Suppressor macrophage (primary cell): ENCODE measurements at places on chromosomes 6 and 20.

GRCh38 chr6:5598123-5598522 lies 336.8 kb downstream of the FARS2 start:
- no peak for DNase-seq

DNA sequence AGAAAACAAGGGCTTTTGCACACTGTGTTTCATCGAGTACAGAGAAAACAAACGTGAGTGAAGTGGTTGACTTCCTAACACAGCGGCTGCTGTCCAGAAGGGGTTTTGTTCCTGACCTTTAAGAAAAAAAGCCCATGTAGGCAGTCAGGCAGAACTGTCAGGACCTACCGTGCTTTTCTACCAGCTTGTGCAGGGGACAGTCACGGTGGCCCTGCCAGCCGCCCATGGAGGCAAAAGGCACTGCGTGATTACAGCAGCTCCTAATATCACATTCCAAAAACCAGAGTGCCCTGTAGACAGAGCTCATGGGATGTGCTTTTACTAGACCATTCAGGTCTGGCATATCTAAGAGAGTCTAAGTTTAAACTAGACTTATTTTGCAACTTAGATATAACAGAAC lies 12.2 kb downstream of the TNFAIP3 start:
- DNase-seq, result no peak

DNA sequence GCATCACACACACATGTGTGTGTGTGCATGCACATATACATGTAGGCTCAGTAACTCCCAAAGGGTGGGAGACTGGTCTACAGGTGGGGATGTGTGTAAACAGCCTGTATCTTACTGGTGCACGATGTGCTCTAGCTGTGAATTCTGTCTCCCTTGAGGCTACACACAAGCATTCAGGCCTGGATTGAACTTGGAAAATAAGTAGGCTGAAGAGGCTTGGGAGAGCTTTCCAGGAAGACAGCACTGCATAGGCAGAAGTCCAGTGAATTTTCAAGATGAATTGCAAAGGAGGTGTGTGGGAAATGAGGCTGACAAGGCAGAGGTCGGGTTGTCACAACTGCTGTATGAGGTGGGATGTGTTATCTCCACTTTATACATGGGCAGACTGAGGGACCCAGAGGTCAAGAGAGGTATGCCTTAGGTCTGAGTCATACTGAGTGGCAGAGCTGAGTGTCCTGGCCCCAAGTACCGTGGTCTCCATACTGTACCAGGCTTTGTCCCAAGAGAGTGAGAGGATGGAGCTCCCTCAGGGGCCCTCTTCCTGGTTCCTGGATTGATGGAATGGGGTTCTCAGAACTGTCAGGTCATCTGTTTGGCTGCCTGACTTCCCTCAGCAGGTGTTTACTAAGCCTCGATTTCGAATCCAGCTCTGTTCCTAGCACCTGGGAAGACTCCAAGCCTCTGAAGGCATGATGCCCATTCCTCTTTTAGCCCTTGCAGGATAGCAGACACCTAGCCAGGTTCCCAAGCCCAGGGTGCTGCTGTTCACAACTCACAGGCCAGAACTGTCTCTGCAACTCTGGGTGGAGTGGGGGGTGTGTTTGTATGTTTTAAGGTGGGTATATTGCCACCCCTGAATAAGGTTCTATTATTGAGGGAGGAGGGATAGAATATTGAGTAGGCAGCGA lies 14.4 kb downstream of the SNPH start:
- DNase-seq, result no peak

- DNase-seq, result no peak
Measured at GRCh38 chr6:129267028-129267427, 384.1 kb downstream of the LAMA2 start.

DNA sequence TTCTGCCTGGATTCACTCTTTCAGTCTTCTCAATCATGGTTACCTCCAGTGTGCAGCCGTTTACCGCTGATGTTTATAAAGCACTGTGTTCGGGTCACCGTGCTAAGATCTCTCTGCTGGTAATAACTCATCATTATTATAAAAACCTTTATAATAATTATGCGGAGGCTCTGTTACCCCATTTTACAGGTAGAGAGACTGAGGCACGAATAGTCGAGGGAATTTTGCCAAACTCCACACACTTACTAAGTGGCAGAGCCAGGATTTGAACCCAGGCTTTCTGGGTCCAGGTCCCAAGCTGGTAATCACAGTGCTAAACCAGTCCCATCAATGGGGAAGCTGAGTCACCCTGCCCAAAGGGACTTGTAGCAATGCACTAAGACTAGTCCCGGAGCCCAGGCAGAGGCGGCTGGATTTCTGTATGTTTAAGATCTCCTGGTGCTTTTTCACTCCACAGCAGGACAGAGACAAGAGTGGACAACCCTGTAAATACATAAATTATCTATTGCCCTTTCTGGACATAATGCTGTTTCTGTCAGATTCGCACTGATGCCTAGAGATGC lies 48.1 kb downstream of the SYNJ2 start:
- peak; percentile 82 for DNase-seq

GRCh38 chr6:136235233-136235564 lies 14.9 kb downstream of the MTFR2 start:
- DNase-seq, result peak; percentile 36

DNA sequence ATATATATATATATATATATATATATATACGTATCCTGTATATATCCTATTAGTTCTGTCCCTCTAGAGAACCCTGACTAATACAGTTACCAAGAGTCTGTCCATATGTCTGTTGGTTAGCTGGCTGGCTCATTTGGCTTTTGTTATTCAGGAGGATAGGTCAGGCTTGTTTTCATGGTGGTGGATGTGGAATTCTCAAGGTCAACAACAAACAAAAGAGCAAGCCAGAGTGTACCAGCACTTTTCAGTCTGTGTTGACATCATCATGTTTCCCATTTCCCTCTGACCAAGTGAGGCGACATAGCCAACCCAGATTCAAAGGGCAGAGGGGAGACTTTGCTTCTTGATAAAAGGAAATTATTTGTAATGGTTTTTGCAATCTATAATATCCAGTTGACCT lies 88.5 kb upstream of the PTCHD4 start:
- no peak for DNase-seq

DNA sequence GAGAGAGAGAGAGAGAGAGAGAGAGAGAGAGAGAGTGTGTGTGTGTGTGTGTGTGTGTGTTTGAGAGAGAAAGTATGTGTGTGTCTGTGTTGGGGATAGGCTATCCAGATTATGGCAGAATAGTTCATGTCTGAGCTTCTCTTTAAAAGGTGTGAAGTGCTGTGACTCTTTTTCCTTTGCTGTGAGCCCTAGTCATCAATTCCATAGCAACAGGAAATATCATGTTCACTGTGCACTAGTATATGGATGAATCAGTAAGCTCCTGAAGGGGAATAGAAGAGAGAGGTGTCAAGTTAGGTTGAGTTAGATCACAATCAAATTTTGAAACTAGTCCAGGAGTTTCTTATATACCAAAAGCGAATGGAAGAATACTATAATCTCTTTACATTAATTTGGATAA lies 318.7 kb downstream of the RFPL4B start:
- DNase-seq, result no peak

- DNase-seq, result no peak
Measured at GRCh38 chr6:75396005-75396800, 97.4 kb downstream of the FILIP1 start.

- no peak for DNase-seq
Measured at GRCh38 chr6:80478030-80478429, 371.6 kb downstream of the BCKDHB start.

DNA sequence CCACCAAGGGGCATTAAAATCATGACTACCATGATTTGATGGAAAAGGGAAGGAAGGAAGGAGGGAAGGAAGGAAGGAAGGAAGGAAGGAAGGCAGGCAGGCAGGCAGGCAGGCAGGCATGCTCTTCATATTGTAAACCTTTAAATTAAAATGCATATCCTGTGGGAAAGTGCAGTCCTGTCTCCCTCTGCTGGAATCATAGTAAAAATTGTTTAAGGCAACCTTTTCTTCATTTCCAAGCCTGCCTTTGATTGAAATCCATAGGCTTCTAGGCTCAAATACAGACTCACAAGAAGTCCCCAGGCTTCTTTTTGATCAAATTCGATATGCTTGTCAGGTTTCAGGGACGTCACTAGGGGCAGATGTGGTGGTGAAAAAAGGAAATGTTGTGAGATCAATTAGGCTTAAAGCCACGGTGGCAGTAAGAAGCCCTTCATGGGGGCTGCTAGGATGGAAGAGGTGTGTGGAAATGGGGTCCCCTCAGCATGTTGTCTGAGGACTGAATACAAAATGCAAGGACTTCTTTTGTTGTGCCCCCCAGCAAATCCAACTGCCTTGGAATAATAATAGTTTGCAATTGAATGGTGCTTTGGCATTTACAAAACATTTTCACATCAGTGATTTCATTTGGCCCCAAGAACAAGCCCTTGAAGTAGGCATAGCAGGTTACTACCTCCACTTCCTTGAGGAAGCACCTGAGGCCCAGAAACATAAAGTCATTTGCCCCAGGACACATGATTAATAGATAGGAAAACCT lies 25.6 kb upstream of the GABRR1 start:
- peak; percentile 67 for DNase-seq

- DNase-seq, result no peak
Measured at GRCh38 chr6:15569035-15569995, 93.5 kb downstream of the DTNBP1 start.

- DNase-seq, result no peak
Measured at GRCh38 chr6:46490425-46491200, 636 bp downstream of the RCAN2 start.

DNA sequence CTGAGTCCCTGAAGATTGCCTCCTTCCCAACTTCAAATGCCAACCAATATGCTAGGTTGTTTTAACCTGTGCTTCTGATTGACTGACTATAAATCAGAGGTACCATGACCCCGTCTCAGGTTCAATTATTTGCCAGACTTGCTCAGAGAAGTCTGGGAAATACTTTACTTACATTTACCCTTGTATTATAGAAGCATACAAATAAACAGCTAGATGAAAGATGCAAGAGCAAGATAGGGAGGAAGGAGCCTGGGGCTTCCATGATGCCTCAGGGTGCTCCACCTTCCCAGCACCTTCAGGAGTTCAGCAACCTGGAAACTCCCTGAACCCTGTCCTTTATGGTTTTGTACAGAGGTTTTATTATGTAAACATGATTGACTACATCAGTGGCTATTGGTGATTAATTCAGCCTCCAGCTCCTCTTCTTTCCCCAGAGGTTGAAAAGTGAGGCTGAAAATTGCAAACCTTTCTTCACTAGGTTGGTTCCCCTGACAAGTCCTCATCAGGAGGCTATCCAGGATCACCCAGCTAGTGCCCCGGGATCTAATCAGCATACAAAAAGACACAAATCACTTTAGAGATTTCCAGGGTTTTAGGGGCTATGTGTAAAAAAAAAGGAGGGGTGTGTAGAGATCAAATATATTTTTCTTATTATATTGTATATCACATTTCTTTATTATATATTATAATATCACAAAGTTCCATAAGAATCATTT lies 547.7 kb downstream of the EPM2A start:
- no peak for DNase-seq

GRCh38 chr6:52285177-52286068 lies 881 bp upstream of the MCM3 start:
- no peak for DNase-seq

DNA sequence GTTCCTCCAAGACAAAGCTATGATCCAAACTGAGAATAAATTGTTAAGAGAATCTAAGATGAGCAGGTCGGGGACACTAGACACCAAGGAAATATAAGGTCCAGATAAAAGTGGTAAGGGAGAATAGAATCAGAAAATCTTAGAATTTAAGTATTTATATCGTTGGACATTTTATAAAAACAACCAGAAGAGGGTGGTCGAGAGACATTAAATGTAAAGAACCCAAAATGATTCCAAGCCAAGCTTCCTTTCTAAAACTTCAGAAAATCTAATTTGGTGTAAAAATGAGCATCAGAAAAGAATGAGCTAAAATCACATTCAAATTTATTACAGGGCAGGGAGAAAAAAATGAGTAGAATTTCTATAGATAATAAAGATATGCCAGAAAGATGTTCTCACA lies 97.8 kb upstream of the OGFRL1 start:
- DNase-seq, result no peak

- DNase-seq, result no peak
Measured at GRCh38 chr6:111808493-111808892, 64.8 kb downstream of the FYN start.

GRCh38 chr6:107550906-107551305 lies 61.0 kb downstream of the SOBP start:
- no peak for DNase-seq

DNA sequence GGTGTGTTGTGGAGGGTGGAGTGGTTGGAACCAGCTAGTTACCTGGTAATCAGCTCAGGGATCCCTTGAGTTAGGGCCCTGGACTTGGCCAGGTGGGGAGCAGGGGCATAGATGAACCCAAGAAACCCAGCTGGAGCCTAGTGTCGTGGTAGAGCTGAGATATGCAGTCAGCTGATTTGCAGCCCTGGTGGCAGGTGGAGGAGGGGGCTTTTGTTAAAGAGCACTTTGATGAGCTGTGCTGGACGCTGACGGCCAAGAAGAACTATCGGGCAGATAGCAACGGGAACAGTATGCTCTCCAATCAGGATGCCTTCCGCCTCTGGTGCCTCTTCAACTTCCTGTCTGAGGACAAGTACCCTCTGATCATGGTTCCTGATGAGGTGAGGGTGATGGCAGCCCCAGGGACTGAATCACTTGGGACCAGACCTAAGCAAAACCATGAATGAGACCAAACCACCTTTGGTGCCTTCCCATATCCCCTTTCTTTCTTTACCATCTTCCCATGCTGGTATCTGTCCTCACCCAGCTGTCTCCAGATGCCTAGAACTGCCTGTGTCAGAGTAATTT lies 12.7 kb downstream of the DEF6 start:
- DNase-seq, result peak; percentile 37

GRCh38 chr6:854406-855118 lies 161.6 kb upstream of the EXOC2 start:
- DNase-seq, result no peak
